NCI-H510A (cell line): ENCODE measurements at places on chromosomes 4 and X.

- no peak for DNase-seq
Observed at GRCh38 chrX:106751407-106751806, 24.9 kb downstream of the RNF128 start.

- DNase-seq = no peak
Observed at GRCh38 chr4:185283723-185284122, 74.3 kb downstream of the SNX25 start.

- DNase-seq = no peak
Observed at GRCh38 chrX:1661922-1662221, 47.0 kb downstream of the ASMT start.

DNA sequence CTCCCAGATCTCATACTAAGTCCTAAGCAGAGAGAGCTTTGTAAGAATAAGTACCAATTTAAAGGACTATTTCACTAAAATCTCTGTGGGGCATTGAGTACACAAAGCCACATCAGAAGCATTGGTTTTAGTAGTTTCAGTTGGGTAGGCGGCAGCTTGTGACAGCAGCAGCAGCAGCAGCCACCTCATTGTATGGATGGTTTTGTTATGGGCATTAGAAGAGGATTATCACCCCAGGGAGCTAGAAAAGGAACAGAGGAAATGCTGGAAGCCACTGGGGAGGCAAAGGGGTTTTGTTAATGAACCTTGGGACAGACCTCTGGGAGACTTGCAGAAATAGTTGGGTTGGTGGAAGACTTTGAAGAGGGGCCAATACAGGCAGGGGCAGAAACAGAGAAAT lies 93.9 kb upstream of the FRMPD3 start:
- DNase-seq = no peak

- DNase-seq = no peak
Observed at GRCh38 chr4:185113340-185113739, 29.7 kb upstream of the SLC25A4 start.

DNA sequence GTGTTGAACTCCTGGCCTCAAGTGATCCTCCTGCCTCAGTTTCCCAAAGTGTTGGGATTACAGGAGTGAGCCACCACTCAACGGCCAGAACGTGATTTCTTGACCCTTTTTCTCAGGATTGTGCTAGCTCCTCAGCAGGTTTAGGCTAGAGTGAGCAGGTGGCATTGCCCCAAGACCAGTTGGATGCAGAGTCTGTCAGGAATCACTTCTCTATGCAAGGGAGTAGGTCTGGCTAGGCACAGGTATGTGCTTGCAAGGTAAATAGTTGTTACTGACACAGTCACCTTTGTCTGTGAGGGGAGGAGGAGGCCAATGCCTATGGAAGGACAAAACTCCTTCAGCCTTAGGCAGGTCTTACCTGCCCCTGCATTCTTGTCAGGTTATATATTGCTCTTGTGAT lies 24.2 kb downstream of the SLC25A5 start:
- DNase-seq = no peak

- DNase-seq = no peak
Observed at GRCh38 chr4:43763029-43763610, 685.5 kb downstream of the KCTD8 start.

- DNase-seq = no peak
Observed at GRCh38 chr4:105130945-105131344, 15.7 kb upstream of the TET2 start.

DNA sequence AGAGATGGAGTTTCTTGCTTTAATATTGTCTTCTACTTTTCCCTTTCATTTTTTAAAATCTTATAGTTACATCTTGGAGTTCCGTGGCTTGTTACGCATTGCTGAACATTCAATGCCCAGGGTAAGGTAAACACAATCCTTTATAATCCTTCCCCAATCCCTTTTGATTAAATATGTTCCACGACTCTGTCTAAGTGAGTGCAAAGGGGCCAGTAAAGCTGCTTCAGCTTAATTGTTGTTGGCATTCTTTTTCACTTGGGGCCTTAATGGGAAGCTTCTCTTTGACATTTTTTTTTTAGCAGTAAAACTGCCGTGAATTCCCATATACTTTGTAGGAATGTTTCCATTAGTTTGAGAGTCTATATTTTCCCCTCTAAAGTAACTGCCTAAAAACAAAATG lies 1028.1 kb downstream of the C4orf33 start:
- DNase-seq = no peak

GRCh38 chr4:55358668-55359067 lies 12.6 kb downstream of the SRD5A3 start:
- DNase-seq = no peak

- DNase-seq = no peak
Observed at GRCh38 chr4:177945268-177945667, 503.0 kb upstream of the AGA start.

DNA sequence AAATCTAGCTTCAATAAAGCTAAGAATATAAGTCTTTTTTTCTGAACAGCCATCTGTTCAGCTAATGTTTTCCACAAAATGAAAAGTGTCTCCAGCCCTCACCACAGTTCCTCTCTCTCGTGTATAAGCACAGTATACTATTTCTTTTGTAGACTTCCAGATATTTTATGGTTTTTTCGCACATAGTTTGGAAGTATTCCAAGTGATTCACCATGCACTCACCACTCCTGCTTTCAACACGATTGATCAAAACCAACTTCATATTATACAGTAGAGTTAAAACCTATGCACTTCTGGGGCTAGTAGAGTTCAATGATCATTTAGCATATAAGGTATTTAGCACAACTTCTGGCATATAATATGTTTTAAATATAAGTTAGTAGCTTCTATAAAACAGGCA lies 105.8 kb upstream of the DCAF12L1 start:
- no peak for DNase-seq

- DNase-seq = no peak
Observed at GRCh38 chr4:114538012-114538617, 60.5 kb upstream of the UGT8 start.

DNA sequence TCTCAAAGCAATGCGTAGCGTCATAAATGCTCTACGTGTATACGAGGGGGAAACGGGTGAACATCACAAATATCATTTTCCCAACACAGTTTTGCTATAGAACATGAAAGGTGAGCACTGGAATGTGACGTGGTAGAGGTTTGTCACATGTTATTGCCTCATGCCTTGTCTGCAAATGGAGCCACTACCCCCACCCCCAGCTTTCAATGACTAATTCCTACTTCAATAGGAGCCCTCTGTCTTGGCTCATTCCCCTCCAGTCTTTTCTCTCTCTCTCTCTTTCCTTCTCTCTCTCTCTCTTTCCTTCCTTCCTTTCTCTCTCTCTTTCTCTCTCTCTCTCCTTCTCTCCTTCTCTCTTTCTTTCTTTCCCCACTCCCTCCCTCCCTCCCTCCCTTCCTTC lies 127.0 kb downstream of the STOX2 start:
- no peak for DNase-seq

- no peak for DNase-seq
Observed at GRCh38 chrX:69197690-69198089, 32.4 kb upstream of the PJA1 start.

GRCh38 chr4:31417040-31417439 lies 696.9 kb downstream of the PCDH7 start:
- no peak for DNase-seq

DNA sequence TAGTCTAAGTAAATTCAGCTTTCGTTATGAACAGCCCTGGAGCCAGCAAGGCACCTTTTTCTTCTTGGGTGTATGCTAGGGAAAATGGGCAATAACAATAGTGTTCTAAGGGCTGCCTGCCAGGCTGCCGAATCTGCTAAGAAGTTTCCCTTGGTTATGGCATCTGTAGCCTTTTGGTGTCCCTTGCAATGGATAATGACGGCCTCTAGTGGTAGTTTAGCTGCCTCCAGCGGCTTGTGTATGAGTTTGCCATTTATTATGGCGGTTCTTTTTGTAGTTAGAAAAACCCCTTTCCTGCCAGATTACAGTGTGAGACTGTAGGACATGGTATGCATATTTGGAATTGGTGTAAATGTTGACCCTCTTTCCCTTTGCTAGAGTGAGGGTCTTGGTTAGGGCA lies 78.9 kb upstream of the SPIN4 start:
- no peak for DNase-seq

DNA sequence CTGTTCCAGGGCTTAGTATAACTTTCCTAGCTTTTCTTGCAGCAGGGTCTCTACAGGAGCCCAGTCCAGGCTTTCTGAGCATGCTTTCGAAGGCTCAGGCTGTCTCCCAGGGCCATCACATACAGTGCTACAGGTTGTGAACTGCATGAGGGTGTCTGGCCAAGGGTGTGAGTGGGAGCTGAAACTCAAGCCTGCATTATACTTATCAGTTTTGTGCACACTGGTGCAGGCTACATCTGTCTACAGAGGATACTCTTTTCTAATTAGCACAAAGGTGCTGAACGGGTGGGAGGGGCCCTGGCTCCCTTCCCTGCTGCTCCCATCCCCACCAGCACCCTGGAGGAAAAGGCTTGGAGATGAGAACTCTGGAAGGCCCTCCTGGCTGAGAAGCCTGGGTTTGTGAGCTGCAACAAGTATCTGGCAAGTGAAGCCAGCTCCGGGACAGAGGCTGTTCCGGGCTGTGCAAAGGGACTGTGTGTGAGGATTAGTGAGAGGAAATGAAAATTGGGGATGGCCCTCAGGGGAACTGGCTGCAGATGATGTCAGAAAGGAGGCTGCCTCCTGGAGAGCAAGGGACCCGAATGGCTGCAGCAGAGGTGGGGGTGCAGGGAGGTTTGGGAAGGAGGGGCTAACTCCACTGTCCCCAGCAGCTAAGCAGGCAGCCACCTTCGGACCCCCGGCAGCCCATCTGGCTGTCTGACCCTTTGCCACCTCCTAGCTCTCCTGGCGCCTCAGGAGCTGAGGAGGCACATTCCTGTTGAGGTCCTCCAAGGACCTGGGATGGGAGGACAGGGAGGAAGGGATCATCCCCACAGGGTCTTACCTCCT lies 68.5 kb downstream of the EFNB1 start:
- no peak for DNase-seq

GRCh38 chrX:15017491-15017890 lies 144.3 kb downstream of the MOSPD2 start:
- DNase-seq = no peak

DNA sequence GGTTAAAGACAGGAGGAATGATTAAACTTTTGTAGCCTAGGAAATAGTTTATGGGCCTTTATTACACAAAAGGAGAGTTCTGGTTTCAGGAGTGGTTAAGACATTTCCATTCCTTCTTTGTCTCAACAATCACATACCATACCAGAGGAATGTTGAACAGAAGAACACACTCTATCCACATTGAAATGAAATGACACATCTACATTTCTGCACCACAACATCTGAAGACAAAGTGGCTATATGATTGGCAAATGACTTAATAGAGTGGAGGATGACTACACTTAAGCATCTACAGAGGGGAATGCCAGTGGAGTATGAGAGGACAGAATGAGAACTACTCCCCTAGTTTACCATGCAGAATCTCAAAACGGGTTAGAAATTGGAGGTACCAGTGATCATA lies 8.0 kb downstream of the CYP2U1 start:
- DNase-seq = no peak

- peak; percentile 40 for DNase-seq
Observed at GRCh38 chr4:13654162-13654797, 26.8 kb upstream of the BOD1L1 start.

- DNase-seq = no peak
Observed at GRCh38 chrX:41616935-41617334, 71.8 kb upstream of the GPR34 start.

DNA sequence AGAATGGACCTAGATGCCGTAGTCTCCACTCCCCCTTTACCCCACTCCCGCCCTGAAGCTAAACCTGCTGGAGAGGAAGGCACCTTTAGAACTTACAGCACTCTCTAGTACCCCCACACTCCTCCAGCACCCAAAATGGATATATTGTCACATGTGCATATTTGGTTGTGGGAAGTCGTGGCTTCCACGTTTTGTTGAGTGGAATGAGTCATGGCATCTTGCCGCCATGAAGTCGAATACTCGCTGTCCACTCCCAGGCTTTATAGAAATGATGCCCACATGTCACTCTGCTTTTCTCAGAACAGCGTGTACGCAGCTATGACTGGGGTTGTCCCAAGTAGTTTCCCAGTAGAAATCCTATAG lies 545 bp downstream of the ABCE1 start:
- no peak for DNase-seq

GRCh38 chrX:56130031-56130430 lies 102.1 kb upstream of the KLF8 start:
- DNase-seq = no peak

- DNase-seq = peak; percentile 9
Observed at GRCh38 chr4:56979421-56980072, 851 bp downstream of the POLR2B start.

DNA sequence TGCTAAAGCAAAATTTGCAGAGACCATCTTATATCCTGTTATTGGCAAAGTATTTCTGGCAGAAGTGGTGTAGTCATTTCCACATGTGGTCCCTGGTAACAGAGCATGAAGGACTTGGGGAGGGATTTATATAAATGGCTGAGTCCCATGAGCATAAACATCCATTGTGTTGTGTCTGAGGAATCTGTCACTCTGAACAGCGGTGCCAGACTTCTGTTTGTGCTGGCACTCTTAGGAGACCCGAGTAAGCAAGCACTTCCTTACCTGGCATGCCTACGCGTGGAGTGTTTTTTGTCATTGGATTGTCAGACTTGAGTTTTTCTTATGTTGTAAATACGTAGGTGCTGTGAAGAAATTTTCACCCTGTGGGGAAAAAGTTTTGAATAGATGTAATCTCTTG lies 285.9 kb downstream of the ARHGAP10 start:
- no peak for DNase-seq

DNA sequence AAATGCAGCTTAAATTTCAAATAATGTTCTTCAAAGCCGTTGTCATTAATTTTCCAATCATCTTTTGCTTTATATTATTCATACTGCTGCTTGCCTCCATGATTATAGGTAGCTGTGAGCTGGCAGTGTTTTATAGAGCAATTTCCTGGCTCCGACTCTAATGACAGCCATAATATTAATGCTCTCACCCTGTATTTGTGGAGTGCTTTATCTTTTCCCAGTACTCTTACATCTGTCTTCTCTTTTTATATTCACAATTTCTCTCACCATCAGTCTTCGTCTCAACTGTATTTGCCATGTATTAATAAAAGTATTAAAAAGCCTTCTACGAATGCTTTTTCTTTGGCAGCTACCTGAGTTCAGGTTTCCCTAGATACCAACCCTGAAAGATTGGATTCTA lies 21.0 kb downstream of the ATXN3L start:
- no peak for DNase-seq

DNA sequence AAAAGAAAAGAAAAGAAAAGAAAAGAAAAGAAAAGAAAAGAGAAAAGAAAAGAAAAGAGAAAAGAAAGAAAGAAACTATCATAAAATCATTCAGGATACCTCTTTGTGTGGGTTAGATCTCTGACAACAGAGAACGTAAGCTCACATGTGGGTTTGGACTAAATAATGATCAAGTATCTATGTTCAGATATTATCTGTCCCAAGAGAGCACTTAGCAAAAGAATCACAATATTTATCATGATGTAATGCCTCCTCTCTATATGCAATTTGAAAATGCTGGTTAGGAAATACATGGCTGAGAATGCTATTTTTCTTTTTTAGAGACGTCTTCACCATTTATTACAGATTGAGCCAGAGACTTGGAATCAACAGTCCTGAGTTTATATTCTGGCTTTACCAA lies 191.3 kb downstream of the KCNIP4 start:
- DNase-seq = no peak

GRCh38 chrX:154419688-154420401 lies 8.5 kb downstream of the TAFAZZIN start:
- no peak for DNase-seq
